Omental fat pad (tissue), 4 donors: ENCODE measurements at places on chromosomes 11 and 22.

DNA sequence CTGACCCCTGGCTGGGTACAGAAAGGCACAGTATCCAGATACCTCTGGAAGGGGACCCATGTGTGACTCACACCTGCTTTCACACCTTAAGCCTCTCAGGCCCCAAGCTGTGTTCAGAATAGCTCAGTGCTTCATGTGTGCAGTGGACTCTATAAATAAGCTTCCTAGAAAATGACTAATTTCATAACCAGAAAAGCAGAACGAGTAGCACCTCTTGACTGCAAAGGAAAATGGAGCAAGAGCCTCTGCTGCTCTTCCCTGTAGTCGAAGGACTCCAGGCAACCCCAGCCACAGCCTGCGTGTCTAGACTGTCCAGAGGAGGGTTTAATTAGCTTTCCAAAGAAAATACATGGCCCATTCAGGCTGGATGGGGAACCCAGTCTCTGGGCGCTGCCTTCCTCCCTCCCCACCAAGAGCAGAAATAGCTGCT, 23.1 kb downstream of the PTPN5 start:
- no peak for DNase-seq

DNA sequence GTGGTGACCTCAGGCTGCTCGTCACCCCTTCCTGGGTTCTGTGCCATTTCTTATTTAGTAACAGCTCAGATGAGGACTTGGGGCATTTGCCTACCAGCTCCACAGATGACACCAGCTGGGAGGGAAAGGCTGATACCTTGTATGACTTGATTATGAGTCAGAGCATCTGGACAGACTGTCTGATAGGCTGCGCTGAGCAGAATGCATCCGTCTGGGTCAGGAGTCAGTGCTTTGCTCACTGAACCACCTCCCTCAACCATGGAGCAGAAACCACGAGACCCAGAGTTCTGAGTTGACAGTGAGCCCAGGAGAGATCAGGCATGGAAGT, 6.8 kb downstream of the ST14 start:
- no peak for DNase-seq

- DNase-seq: no peak
These were observed 100.3 kb upstream of the CLPB start for GRCh38 chr11:72534371-72535193.

GRCh38 chr11:69524991-69525411, 43.5 kb downstream of the LINC01488 start:
- DNase-seq: no peak

- no peak for DNase-seq
These were observed 98.3 kb downstream of the ARHGAP42 start for GRCh38 chr11:100785148-100785983.

DNA sequence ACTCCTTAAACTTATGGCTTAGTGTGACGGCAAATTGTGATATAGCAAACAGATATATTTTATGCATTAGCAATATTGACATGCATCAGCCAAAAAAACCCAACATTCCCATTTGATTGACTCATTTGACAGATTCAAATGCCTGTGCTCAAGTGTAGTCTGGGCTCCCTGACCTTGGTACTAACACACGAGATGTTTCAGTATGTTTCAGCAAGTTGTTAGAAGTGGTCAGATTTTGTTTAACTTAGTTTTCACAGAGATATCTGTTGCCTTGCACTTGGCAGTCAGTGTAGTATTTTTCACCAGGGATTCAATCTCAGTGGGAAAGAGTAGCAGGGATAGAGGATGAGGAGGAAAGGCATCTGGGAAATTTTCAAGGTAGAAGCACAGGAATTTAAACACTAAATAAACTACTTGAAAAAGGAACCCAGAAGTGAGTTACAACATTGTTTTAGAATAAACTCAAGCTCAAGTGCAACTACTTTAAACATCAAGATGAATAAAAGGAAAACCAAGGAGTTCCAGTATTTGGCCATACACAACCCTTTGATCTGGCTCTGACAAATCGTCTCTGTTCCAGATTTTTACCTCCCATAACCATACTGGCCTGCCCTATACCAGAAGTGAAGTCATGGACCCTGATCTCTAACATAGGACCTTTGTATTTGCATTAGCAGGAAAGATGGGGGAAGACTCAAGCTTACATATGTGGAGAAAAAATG, 56.5 kb upstream of the BLID start:
- no peak for DNase-seq

DNA sequence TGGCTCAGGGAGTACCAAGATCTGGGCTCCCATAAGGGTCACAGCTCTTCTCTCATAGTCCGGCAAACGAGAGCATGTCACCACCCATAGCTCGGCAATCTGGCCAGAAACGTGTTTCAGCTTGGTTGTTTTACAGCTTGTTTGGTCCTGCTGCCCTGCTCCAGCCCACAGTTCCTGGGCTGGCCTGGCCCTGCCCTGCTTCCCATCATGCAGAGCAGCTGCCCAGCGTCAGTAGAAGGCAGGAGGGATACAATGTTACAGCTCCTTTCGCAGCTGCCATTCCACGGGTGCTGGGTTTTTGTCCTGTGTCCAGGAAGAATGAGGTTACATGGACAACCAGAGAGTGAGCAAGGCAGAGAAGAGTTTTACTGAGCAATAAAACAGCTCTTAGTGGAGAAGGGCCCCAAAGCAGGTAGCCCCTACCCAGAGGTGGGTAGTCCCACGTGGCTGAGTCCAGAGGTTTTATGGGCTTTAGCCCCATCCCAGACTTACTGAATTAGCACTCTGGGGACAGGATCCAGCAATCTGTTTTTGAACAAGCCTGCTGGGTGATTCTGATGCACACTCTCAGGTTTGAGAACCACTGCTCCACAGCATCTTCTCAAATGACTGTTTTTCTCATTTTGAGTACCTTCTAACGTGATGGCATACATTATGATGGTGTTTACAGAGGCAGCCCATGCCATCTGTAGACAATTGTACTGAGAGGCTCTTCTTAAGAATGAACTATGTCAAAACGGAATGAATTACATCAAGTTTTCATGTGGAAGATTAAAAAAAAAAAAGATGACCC, 5.8 kb upstream of the MS4A18 start:
- no peak for DNase-seq

DNA sequence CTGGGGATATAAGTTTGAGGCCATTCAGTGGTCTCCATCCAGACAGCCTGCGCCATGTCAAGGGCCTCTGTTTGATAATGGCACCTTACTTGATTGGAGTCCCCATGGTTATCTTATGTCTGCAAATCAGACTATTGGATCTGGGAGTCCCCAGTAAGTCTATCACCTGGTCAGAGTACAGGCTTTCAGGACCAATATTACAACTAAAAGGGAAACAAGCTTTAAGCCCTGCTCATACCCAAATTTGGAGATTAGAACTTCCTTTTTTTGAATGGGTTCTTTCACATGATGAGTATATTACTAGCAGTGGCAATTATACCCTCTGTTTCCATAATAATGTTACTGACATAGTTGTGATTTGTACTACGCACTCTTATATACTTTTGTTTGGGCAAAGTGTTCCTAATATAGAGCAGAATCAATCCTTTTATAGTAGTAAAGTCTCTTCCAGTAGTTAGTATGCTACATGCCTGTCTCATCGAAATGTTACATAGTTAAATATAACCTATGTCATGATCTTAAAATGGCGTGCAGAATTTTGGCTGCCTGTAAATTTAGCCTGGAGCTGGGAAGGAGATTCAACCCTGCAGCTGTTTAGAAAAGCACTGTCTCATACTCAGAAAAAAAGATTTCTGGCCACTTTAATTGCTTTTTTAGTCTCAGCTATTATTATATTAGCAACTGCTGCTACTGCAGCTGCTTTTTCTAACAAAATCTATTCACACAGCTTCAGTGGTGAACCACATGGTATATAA, 4.9 kb downstream of the MS4A15 start:
- DNase-seq: no peak

- DNase-seq: no peak
These were observed 7.2 kb upstream of the EHD1 start for GRCh38 chr11:64885367-64886286.
